ENCODE measurements at places on chromosomes 6 and 20.

DNA sequence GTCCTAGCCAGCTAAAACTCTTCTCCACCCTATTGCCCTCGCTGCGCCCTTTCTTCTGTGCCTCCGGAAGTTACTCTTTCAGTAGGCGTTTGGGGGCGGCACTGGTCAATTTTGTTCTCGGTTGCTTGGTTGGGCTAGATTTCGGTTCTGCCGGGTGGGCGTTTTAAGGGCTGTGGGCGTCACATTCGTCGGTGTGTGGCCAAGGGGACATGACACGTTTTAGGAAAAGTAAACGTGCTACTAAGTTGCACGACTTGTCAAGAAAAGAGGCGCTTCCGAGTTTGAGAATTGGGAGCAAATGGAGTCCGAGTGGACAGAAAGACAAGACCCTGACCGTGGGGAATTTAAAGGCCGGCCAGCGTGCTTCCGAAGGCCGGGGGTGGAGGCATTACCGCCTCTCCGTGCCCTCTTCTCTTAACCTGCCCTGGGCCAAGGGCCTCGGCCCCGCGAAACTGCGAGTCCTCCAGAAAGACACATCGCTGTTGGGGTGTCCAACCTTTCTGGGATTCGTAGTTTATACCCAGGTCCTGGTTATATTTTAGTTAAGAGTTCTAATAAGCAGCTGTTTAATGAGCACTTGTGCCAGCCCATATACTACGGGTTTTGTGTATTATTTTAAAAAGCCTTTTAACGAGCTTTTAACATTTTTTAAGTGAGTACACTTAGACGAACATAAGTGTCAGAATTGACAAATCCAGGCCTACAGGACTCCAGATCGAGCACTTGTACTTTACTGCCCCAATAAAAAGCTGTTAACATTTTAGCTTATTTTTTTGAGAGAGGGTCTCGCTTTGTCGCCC lies 664 bp upstream of the BAG6 start:
- no peak for DNase-seq

- no peak for DNase-seq
Measured at GRCh38 chr6:46828939-46829338, 35.8 kb downstream of the MEP1A start.

- no peak for DNase-seq
Measured at GRCh38 chr20:64212755-64213154, 42.8 kb upstream of the PCMTD2 start.

DNA sequence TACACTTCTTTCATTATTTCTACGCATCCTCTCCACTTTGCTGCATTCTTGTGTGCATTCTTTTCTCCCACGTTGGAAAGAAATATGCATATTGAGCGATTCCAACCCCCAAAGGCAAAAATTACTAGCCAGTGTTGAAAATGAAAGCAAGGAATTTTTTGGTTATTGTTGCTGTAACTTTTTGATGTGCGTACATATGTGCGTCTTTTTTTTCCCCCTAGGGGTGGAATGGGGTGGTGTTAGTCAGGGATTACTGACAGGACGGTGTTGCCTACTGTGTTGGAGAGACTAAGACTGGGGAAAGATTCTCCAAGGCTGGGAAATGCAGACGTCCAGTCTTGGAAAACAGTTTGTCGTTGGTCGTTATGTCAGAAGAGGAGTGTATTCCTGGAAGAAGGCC lies 44.2 kb upstream of the ESR1 start:
- DNase-seq, result no peak

DNA sequence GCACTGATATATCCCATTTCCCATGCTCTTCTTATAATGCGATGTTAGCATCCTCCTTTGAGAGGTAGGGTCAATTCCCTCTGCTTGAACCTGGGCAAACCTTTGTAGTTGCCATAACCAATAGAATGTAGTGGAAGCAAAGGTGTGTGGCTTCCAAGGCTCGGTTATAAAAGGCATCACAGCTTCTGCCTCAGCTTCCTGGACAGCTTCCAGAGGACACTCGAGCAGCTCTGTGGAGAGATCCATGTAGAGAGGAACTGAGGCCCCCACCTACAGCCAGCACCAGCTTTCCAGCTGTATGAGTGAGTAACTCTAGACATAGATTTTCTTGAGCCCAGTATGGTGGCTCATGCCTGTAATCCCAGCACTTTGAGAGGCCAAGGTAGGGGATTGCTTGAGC lies 36.7 kb downstream of the FGD2 start:
- no peak for DNase-seq

Data from CD4-positive, alpha-beta T cell treated with Interleukin-15 for 4 hours (primary cell).